ENCODE measurements at places on chromosomes 2 and 18.

DNA sequence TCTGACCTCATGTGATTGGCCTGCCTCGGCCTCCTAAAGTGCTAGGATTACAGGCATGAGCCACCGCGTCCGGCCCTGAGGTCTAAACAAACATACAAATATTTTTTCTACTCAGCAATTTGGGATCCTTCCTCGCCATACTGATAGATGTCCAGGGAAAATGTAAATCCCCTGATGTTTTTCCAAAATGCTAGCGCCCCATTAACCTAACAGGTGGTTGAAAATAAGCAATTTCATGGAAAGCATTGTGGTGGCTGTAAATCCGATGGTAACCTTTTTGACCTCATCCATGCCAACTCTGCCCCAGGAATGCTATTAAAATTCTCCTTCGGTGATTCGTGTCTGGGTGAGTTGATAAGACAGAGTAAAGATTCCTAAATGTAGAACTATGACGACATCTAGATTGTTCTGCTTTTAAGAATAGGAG is 19.3 kb downstream of the GEMIN6 start:
- DNase-seq, result no peak

GRCh38 chr2:23301136-23301535 is 83.8 kb upstream of the KLHL29 start:
- no peak for DNase-seq

DNA sequence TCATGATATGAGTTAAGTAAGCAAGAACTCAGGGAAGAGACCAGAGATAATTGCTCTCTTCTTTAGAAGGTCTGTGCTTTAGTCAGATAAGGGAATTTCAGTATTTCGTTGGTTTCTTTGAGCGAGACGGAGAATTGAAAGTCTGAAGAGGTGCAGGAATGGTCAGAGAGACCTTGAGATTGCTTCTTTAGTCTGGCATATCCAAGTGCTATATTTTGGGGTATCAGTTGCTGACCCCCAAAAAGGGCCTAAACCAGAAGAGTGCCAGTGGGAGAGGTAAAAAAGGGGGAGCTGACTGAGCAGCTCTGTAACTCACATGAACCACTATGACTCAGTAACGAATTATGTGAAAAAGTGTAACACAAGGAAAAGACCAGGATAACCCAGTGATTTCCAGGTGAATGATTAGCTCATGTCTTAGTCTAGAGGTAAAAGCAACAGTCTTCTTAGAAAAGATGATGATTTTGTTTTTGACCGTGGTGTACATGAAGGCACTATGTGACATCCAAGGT is 932.9 kb downstream of the TDRD15 start:
- DNase-seq, result no peak

DNA sequence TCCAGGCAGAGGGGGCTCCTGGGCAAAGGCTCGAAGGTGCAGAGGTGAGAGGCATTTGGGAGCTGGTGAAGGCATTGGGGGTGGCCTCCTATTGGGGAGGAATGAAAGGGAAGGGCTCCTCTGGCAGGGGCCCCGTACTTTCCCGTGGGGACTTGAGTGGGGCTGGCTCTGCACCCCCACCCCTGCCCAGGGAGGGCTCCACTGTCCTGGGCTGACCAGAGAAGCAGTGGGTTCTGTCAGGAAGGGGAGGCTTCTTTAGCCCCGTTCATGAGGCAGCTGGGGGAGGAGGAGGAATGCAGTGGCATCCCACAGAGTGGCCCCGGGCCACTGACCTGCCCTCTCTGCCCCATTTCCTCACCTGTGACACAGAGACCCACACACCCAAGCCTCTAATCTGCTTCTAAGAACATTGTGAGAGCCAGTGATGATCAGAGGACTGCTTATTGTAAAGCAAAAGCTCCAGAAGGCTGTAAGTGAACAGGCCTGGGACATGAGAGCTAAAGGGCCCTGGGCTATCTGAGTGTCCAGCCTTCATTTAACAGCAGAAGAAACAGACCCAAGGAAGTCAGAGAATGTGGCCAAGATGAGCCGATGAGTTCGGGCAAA is 38.6 kb upstream of the GPAT2 start:
- no peak for DNase-seq

- DNase-seq, result no peak
Measured at GRCh38 chr2:28656937-28657615, 94.6 kb upstream of the PPP1CB start.

GRCh38 chr2:105038383-105039061 is 653 bp downstream of the MRPS9 start:
- no peak for DNase-seq

- DNase-seq, result no peak
Measured at GRCh38 chr2:862731-863466, 87.8 kb upstream of the SNTG2 start.

DNA sequence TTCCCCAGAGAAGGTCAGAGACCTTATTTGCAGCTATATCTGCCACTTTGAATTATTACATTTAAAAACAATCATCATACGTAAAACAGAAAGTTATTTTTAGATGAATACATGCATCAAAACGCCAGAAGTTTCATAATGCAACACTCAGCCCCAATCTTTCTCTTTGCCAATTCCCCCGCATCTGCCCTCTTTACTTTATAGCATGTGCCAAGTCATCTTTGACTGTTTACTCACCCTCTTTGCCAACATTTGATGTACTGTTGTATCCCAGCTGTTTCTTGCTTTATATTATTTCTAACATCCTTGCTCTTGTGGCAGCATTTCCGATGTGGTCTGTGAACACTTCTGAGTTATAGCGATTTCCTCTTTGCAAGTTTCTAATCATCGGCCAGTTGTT is 86.2 kb downstream of the CRIM1 start:
- DNase-seq, result no peak

DNA sequence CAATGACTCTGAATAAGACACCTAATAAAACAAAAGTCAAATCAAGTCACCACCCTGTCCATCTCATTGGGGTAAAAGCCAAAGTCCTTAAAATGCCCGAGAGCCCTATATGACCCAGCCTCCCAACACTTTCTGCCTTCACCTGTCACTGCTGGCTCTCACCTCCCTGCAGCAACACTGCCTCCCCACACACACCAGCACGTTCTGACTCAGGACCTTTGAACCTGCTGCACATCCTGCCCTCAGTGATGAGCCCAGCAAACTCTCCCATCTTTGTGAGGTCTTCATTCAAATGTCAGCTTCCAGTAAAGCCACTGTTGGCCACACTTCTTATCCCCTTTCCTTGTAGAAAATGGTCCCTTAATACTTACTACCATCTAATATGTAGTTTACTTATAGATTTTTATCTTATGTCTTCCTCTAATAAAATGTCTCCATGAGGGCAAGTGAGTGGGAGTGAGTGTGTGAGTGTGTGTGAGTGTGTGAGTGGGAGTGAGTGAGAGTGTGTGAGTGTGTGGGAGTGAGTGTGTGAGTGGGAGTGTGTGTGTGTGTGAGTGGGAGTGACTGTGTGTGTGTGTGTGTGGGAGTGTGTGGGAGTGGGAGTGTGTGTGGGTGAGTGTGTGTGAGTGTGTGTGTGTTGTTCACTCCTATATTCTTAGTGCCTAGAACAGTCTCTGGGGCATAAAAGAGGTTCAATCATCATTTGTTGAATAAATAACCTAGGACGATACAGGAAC is 504.7 kb downstream of the EIPR1 start:
- no peak for DNase-seq

DNA sequence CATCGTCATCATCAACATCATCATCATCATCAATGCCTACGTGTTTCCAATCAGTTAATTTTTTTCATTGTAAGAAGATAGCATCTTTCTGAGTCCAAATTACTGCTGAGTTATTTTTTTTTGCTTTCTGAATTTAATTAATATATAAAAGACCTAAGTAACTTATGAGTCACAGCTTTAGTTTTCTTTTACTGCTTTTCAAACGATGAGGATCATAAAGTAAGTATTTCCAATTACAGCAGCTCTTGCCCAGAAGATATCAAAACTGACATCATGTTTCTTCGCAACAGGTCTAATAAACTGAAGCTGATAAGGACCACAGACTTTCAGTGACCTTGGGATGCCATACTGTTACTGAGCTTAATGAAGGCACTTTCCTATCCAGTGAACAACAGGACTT is 442.2 kb downstream of the DSEL start:
- no peak for DNase-seq

DNA sequence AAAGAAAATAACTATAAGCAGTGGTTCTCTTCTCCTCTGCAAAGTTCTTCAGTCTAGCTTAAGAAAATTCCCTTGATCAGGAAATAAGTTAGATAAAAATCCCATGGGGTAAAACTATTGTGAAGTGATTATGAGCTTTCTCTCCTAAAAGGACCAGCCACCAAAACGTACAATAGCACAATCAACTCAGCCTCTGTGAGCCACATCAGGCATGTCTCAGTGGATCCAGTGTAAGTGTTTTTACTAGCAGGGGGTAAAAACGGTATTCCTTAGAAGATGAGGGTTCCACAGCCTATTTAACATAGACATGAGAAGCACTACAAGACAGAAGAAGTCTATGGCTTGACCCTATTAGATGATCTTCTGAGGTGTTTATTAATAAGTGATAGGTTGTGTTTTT is 503.2 kb downstream of the PIK3C3 start:
- DNase-seq, result no peak

DNA sequence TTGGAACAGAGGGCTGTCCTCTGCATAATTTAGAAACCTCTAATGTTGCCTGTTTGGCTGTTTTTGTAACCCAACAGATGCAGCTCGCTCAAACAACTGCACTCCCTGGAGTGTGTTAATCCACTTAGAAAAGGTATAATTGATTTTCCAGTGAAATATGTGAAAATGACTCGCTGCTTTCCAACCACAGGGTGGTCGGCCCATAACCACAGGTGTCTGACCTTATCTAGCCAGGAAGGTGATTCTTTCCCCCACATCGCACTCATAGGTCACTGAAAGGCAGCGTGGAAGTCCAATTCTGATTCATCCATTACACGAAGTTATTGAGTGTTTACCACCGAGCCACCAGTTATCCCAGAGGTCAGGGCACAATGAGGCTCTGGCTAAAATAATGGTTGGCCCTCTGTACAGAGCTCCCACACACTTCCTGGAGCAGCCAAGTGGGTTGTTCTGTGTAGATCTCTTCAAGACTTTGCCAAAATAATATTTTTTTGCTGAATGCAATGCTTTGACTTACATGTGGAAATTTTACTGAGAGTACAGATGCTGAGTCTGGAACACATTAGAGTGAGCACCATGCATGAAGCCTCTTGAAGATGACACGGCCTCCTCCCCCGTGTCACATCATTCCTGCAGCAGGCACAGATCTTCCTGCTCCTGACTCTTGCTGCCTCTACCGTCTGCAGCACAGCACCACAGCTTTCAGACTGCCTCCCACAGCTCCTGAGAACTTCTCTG is 396.2 kb downstream of the ZNF516 start:
- no peak for DNase-seq

DNA sequence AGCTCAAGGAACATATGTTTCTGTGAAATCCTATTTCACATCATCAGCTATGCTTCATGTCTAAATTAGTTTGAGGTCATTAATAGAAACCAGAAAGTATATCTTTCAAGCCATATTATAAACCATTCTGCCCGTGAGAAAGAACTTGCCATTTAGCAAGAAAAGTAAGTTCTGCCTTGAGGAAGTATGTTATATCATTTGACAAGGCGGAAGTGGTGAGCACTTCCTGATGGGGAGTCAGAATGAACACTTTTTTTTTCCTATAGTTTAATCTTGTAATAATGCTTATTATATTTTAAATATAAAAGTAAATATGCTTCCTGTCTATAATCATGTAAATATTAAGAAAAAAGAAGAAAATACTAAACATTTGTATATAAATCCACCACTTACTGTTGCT is 39.3 kb upstream of the NRXN1 start:
- no peak for DNase-seq

DNA sequence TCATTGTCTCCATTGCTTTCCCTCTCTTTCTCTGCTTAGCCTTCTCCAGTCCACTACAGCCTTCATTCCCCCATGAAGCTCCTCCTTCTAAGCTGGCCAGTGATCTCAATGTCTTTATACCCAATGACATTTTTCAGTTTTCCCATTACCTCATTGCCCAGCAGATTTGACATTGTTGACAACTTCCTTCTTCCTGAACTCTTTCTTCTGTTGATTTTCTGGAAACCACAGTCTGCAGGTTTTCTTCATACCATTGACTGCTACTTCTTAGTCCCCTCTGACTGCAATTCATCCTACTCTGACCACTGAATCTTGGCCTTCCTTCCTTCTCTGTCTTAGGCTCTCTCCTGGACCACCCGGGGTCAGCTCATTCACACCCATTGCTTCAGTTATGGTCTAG is 22.9 kb upstream of the SPP2 start:
- no peak for DNase-seq

DNA sequence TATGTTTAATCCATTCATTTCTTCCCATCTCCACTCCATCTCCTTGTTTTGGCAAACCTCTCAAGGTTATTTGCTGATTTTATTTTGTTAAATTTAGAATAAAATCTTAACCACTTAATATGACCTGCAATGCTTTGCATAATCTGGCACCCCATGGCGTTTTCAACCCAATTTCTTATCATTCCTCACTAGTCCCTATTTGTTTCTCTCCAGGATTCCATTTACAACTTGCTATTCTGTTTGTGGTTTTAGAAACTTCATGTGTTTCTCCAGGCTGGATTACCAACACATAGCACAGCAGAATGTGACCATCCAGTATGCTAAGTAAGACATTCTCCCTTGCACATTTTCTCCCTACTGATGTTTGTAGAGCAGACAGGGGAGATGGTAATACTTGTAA is 749.2 kb upstream of the FSHR start:
- no peak for DNase-seq

- DNase-seq, result no peak
Measured at GRCh38 chr2:202577250-202578183, 57.3 kb upstream of the FAM117B start.

GRCh38 chr2:172884336-172884735 is 148.7 kb downstream of the RAPGEF4 start:
- no peak for DNase-seq

GRCh38 chr18:46281185-46282176 is 177.3 kb downstream of the HAUS1 start:
- DNase-seq, result peak; percentile 11

DNA sequence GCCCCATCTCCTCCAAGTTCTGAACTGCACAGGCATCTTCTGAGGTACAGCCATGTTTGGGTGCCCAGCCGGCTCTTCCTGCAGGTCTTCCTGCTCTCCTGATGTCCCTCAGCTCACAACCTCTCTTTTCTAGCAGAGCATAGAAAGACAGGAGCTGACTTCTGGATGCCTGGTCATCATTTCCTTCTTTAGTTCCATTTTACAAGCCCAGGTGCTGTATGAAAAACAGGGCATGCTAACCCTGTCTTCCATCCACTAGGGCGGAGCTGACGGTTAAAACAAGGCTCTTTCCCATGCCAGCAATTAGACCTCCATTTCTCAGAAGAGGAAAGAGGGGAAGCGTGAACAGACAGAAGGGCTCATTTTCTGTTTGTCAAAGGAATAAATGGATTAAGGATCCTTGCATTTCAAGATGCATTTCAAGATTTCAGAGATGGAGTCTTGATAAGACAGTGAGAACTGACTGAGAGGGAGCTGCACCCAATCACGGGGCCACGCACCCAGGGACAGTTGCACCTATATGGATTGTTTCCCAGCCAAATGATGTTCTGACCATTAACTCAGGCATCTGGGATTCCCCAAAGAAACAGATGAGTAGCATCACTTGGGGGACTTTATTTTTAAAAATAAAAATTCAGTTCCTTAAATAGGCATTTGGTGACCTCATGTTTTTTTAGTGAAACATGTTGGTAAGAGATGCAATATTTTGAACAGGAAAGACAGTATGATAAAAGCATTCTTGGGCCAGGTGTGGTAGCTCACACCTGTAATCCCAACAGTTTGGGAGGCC is 45.8 kb upstream of the EML6 start:
- DNase-seq, result no peak

Data from NCI-H526 (cell line).